Hematopoietic multipotent progenitor cell (in vitro differentiated cells): ENCODE measurements at places on chromosomes 7 and 10.

GRCh38 chr7:105715528-105715927 is 134.2 kb upstream of the EFCAB10 start:
- no peak for DNase-seq

DNA sequence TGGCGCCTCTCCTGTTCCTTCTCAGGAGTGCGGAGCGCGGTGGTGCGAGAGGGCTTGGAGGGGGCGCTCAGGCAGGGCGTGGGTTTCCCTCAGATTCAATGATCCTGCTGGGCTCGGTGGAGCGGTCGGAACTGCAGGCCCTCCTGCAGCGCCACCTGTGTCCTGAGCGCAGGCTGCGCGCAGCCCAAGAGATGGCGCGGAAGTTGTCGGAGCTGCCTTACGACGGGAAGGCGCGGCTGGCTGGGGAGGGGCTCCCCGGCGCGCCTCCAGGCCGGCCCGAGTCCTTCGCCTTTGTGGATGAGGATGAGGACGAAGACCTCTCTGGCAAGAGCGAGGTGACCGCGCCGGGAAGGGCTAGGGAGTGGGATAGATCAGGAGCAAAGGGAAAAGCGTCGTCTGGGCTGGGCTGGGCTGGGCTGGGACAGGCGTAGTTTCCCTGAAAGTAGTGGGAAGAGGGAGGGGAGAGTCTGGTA is 17.0 kb downstream of the FAM131B start:
- DNase-seq: peak; percentile 49

GRCh38 chr10:119139464-119140067 is 25.9 kb downstream of the SFXN4 start:
- no peak for DNase-seq

DNA sequence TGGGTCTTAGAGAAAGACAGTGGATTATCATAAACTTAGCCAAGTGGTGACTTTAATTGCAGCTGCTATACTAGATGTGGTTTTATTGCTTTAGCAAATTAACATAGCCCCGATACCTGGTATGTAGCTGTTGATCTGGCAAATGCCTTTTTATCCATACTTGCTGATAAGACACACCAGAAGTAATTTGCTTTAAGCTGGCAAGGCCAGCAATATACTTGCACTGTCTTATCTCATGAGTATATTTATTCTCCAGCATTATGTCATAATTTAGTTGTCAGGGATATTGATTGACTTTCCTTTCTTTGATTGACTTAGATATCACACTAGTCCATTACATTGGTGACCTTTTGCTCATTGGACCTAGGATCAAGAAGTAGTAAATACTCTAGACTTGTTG is 12.8 kb downstream of the TMEM229A start:
- no peak for DNase-seq

DNA sequence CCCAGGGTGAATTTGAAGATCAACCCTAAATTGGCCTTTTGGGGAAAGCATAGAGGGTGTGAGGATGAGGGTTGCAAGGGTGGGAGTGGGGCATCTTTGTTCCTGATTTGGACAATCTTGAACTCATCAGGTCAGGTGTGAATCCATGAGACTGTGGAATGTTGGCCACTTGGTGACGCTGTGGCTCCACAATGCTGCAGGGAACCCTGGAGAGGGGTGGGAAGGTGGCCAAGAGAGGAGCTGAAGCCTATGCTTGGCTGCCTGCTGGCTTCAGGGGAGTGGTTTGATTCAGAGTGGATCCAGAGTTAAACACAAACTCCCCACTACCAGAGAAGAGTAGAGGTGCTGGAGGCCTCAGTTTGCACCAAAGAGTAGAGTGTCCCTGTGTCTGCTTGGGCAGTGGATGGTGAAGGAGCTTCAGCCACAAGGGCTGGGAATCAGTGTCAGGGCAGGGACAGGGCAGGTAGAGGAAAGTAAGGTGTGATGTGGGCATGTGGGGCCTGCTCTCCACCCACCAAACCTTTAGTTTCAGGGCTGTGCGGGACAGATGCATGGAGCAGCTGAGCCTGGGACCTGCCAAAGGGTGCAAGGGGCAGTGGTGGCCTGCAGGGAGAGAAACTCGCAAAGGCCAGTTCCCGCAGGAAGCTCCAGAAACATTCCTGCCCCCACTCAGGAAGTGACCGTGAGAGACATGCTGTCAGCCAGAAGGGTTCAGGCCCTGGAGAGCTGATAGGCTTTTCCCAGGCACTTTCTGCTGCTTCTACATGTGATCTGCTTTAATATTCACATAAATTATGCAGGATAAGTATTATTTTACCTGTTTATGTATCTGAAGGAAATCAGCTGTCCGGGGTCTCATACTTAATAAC is 81.0 kb upstream of the PRSS58 start:
- DNase-seq: peak; percentile 63

DNA sequence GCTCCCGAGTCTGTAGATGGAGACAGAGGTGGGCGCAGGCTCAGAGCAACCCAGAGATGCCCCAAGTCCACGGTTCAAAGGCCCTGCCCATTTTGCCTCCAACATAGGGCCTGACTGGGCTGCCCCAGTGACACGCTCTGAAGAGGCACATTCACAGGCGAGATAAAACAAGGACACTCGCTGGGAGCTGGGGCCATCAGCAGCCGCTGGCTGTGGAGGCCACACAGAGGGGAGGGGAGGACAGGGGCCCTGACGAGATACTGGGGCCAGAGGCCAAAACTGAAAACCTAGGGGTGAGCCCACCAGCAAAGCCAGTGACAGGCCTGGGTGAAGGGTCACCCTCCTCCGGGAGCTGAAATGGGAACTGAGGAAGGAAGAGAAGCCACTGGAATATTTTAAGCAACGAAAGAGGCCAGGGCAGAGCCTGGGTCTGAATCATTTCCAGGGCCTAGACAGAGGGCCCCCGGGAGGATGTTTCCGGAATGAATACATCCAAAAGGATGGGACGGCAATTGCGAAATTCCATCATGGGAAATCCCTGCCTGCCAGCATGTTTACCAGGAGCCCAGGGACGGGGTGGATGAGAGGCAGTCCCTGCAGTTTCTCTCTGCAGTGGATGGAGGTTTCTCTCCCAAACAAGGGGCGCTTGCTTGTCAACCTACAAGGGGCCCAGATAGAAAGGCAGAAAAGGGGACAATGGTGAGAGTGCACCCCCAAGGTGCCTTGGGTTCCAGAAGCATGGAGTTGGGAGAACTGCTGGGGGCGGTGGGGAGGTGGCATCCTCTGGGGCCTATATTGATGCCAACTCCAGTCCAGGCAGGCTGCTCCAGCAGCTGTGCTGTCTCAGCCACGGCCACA is 29.0 kb upstream of the HSPA12A start:
- no peak for DNase-seq

DNA sequence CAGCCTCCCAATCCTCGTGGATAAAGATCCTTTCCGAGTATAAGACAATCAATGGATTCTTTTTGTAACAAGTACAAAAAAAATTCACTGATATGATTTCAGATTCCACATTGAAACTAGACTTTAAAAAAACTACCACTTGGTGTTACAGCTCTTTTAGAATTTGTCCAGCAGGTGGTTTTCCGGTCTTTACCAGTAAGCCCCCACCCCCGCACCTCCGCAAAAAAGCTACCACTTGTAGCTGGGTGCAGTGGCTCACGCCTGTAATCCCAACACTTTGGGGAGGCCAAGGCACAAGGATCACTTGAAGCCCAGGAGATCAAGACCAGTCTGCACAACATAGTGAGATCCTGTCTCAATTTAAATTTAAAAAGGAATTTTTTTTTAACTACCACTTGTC is 19.8 kb downstream of the IGF2BP3 start:
- no peak for DNase-seq

- peak; percentile 55 for DNase-seq
Measured at GRCh38 chr10:89888321-89889070, 187.1 kb downstream of the KIF20B start.

- no peak for DNase-seq
Measured at GRCh38 chr10:5720182-5720581, 35.5 kb downstream of the TASOR2 start.

GRCh38 chr7:66859794-66860645 is 61.0 kb upstream of the TMEM248 start:
- no peak for DNase-seq

DNA sequence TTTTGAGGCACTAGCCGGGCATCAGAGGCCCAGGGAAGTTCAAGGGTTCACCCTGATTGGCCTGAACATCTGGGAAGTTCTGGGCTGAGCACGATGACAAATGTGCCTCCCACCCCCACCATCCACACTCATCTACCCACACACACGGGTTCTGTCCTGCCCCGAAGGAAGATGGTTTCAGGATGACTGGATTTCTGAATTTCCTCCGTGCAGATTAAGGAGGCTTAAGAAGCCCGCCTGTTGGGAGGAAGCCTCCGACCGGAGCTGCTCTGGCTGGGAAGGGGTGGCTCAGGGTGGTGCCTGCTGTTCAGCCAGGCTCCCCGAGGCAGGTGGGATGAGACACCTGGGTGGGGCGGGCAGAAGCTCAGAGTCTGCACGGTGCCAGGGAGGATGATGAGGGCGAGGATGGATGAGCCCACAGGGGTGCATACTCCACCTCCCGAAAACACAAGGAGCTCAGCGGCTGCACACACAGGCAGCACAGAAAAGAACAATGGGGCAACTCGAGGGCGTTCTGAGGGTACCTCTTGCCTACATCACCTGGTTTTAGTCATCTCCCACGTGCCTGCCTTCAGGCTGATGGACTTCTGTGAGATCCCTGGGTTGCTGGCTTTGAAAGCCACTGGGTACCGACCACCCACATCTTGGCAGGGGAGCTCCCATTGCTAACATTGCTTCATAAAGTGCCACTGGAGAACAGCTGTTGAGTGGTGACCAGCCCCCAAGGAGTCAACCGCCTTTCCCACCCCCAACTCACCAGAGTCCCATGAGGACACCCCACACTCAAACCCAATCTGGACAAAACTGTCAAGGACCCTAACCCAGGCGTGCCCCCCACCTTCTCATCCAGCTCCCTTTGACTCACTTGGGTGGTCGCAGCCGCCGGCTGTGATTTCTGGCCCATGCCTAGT is 41.2 kb downstream of the CALML3 start:
- DNase-seq: no peak

DNA sequence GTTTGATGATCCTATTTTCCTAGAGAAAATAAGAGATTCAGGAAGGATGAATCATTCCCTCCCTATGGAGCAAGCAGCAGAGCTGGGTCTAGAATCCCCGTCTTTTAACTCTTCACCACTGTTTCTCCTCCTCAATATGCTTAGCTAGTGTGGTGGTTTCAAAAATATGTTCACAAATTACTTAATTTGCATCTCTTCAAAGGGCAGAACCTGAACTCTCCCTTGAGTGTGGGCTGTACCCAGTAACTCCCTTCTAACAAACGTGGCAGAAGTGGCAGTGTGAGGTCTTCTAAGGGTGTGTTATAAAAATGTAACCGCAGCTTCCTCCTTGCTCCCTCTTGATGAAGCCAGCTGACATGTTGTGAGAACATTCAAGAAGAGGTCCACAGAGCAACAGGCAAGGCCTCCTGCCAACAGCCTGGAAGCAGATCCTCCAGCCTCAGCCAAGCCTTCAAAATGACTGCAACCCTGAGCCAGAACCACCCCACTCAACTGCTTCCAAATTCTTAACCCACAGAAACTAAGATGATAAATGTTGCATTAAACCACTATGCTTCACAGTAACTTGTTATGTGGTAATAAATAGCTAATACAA is 36.6 kb downstream of the SRPK2 start:
- peak; percentile 45 for DNase-seq

GRCh38 chr10:4882704-4883078 is 56.7 kb downstream of the AKR1E2 start:
- DNase-seq: no peak

DNA sequence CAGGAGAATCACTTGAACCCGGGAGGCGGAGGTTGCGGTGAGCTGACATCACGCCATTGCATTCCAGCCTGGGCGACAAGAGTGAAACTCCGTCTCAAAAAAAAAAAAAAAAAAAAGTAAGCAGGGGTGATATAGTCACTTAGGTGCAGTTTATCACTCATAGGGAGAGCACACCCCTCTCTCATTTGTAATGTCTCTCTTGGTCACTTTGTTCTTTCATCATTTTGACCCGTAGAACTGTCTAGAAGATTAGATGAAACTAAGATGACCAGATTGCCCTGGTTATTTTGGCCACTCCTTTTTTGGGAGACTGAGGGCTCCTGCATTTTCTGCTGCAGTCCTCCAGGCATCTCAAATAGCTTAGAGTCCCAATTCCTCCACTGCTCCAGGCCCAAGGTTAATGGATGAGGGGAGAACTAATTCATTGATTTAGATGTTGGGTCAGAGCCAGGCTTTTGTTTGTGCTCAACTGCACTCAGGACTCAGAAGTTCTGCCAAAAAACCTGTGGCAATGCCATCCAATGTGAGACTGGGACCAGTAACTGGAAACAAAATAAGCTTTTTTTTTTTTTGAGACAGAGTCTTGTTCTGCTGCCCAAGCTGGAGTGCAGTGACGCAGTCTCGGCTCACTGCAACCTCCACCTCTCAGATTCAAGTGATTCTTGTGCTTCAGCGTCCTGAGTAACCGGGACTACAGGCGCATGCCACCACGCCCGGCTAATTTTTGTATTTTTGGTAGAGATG is 50.0 kb upstream of the CAMK1D start:
- no peak for DNase-seq

GRCh38 chr7:128075242-128076095 is 44.2 kb upstream of the LRRC4 start:
- DNase-seq: no peak

GRCh38 chr10:97713339-97713825 is at the start of gene MARVELD1:
TSS of gene MARVELD1 (plus strand) at chr10:97713730. CDS start at chr10:97713877, 147 bp downstream.
- peak; percentile 23 for DNase-seq

DNA sequence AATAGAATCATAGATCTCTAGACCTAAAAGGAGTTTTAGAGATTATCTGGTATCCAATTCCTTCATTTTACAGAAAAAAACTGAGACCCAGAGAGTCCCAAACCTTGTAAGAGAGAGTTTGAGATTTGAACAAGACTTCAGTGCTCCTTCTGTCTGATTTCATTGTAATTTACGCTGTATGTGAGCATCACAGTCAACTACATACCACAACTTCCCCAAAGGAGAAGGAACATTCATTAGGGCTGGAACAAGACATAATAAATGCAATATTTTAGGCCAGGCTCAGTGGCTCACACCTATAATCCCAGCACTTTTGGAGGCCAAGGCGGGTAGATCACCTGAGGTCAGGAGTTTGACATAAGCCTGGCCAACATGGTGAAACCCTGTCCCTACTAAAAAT is 17.3 kb upstream of the PRKAR2B start:
- peak; percentile 38 for DNase-seq

DNA sequence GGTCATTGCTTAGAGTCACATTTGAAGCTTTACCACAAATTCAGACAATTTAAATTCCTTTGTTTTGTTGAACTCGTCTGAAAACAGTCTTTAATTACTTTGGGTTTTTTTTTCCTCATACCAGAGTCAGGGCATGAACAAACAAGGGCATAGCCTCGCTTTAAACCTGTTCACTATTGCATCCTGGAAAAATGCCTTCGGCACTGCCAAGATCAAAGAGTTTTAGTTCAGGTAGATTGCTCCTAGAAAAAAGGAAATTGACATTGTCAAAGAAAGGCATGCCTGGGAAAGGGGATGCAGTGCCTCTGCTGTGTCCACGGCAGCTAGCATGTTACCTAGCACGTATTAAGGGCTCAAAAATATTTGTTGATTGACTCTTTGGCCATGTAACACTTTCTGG is 235.1 kb downstream of the ARHGAP21 start:
- DNase-seq: no peak

GRCh38 chr10:126090911-126091728 is 194.8 kb downstream of the FANK1 start:
- DNase-seq: peak; percentile 39
